ENCODE measurements at places on chromosomes 7 and 10.

GRCh38 chr7:75688200-75689136 lies 50.3 kb downstream of the HIP1 start:
- DNase-seq = no peak

- DNase-seq = no peak
These were observed 111.5 kb downstream of the PLXNA4 start for GRCh38 chr7:132464740-132465139.

GRCh38 chr7:70439651-70440050 lies 692.3 kb upstream of the GALNT17 start:
- DNase-seq = no peak

DNA sequence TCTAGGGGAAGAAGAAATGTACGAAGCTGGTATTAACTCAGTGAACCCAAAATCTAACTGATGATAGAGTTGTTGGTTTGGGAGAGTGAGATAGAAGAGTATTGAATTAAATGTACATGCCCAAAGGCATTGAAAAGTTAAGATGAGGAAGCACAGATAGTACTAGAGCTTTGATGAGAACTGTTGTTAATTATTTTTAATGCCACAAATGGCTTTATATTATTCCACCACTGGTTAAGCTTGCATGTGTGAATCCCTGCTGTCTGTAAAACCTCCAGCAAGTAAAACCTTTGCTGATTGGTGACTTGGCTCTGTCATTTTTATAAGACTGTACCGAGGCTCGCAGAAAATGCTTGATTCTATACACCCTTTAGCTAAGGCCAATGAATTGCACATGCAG lies 382.7 kb upstream of the LRGUK start:
- no peak for DNase-seq

DNA sequence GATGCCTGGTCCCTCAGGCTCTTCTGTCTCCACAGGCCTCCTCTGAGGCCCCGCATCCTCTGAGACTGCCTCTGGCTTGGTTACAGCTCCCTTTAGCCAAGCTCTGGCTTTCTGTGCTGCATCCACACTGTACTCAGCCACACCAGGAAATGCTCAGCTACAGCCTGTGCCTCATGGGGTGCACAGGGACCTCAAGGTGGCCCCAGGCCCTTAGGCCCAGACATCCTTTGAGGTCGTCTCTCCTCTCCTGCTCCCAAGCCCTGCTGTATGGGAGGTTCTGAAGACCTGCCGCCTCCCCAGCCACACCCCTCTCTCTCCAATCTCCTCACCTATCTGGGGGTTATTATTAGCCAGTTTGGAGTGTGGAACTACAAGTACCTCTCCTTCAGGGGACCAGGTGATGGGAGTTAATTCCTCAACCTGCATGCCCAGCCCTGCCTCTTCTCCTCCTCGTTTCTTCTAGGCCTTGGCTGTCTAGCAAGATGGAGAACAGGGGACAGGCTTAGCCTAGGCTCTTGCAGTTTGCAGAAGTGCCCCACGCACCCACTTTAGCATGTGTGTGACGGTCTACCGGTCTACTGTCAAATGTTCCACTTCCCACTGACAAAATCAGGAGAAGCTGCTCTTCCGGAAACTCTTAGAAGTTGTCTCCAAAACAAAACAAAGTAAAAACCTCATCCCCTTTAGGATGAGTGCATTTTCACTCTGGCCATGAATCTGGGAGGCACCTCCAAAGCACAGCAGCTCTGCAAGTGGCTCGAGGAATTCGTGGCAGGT lies 64.0 kb upstream of the WAC start:
- no peak for DNase-seq

DNA sequence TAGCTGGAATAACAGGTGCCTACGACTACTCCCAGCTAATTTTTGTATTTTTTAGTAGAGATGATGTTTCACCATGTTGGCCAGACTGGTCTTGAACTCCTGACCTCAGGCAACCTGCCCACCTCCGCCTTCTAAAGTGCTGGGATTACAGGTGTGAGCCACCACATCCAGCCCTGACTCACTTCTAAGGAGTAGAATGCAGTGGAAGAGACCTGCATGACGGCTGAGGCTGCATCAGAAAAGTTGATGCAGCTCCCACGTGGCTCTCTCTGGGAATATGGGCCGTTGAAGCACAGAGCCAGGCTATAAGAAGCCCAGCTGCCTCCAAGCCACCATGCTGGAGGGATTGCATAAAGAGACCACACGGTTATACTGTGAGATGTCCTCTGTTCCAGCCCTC lies 21.6 kb upstream of the ASL start:
- DNase-seq = no peak

DNA sequence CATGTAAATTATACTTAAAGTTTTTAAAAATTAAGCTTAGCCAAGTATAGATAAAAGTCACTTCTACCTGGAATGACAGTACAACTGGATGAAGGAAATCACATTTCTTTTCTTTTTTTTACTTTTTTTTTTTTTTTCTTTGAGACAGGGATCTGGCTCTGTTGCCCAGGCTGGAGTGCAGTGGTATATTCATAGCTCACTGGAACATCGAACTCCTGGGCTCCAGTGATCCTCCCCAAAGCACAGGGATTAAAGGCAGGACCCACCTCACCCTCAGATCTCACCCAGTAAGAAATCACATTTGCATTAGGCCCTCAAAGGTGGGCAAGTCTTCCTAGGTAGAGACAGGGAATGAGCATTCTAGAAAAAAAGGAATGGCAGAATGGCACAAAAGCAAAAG lies 69.5 kb upstream of the C1GALT1 start:
- no peak for DNase-seq

- DNase-seq = no peak
These were observed 43.8 kb downstream of the INSIG1 start for GRCh38 chr7:155341463-155341983.

Measured in activated naive CD4-positive, alpha-beta T cell treated with anti-CD3 and anti-CD28 coated beads, Interleukin-2, amount 10 ng/mL, durations not matched to agents 7 days and 5 days (primary cell).